SW 1271 (cell line): ENCODE measurements at places on chromosomes 7 and 10.
A peak's percentile ranks its signal among the peaks of the same experiment; 100 is the strongest.

DNA sequence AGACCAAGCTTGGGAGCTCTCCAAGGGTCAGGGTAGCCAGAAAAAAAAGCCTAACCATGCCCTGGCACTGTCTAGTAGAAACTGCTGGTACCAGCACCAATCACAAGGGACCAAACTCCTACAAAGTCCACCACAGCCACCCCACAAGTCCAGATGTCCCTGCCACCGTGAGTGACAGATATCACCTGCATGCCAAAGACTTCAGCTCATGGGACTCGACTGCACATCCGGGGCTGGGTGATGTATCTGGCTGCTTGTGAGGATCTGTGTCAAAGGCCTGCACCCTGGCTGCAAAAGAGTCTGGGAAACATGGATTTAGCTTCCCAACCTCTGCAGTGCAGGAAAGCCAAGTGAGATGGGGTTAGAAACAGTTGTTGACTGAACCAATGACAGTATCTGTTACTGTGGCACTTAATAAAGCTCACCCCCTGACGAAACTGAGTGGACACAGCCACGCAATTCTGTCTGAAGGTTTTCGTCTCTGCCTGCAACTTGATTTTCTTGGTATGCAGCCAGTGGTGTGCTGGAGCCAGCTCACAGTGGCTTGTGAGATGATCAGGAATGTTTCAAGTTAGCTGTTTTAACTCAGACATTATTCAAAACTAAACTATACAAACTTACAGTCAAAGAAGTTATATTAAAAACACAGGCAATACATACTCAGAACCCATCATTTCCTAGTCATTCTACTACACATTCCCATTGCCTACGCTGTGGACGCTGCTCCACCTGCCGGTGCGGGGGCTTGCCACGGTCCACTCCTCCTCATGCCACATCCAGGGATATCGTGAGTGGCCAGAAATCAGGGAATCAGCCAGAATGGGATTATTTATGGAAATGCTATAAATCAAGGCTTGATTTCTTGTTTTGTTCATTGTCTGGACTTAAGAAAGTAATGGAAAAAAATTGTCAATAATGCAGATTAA lies 9.2 kb downstream of the ZNF488 start:
- no peak for DNase-seq

- no peak for DNase-seq
These were observed 2.0 kb downstream of the CYP26C1 start for GRCh38 chr10:93062514-93063143.

DNA sequence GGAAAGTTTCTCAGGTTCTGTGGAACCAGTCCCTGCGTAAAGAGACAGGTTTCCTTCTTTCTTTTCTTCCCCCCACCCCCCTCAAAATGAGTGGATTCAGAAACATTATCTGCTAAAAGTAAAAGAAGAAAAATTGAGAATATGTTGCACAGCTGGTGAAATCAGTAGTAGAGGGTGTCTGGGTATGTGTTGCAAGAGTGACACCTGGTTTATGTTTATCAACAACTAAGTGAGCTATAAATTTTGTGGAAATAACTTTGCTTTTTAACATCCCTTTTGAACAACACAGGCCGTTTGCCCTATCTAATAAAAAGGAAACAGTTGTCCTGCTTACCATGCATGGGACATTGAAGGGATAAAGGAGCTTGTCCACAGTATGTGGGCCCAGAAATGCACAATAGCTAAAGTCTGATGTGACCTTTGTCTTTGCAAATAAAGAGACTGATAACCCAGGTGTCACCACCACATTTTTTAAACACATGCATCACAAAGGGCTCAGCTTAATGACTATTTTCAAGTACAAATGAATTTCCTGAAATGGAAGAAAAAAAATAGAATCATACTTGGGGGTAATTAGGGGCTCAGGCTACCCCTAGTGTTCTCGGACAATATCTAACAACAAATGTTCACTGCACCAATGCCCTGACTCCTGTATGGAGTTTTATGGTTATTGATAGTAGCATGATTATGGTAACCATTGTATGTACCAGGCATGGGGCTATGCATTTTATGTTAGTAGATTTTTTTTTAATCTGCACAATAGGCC lies 221.7 kb upstream of the TCF7L2 start:
- no peak for DNase-seq

GRCh38 chr10:74077416-74077815 lies 73.2 kb downstream of the AP3M1 start:
- DNase-seq: no peak

DNA sequence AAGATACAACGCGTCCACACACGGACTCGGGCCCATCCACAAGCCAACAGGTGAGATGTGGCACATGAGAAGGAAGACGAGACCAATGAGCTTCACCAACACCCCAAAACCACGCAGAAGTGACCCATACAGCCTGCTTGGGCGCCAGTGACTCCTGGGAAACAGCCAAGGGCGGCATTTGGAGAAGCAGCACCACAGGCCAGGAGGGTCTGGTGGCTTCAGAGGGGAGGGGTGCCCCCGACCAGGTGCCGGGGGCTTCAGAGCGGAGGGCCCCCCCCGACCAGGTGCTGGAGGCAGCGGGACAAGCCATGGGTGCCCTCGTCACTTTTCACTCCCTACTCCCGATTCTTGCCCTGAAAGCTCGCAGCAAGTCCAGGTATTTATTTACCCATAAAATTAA lies 140.1 kb downstream of the DIP2C start:
- DNase-seq: no peak

DNA sequence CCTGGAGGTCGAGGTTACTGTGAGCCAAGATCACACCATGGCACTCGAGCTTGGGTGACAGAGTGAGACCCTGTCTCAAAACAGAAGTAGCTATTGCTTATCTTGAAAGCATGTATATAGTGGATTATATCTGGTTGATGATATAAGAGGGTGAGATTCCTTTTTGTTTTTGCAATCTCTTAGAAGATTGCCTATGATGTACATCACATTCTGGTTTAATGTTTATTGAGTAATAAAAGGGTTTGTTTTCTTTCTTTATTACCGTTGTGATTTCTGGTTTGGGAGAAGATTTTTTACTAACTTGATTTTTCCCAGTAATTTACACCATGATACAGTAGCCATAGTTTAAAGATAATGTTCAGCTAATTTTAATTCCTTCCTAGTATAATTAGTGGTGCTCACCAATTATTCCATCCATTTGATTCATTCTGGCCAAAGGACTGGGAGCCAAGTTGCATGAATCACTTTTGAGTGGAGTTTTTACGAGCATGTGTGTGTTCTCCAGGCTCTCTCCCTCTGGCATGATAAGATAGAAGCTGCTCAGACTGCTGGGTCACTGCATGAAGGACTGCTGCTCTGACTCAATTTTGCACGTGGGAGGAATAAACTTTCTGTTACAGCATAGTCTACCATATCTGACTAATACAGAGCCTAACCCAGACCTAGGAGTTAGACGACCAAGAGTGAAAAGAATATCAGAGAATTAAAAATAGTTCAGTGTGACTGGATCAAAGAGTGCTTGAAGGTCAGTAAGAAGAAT lies 13.5 kb upstream of the TSPAN13 start:
- DNase-seq: no peak

- peak; percentile 52 for DNase-seq
These were observed 43.8 kb downstream of the ARL4A start for GRCh38 chr7:12731214-12731656.

DNA sequence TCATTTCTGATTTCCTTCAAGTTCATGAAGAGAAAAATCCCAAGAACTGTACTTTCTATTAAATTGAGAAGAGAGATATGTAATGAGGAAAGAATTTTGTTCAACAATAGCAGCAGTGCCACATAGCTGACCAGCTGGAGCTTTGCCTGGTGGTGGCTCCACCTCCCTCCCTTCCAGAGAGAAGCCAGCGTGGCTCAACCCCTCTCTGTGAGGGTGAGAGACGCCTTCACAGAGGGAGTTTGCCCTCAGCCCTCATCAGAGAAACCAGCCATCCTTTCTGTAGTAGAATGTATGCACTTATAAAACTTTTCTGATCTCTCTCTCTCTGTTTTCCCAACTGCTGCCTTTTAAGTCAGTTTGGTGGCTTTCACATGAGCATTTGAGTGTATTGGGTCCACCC lies 20.5 kb upstream of the COL1A2 start:
- DNase-seq: no peak

DNA sequence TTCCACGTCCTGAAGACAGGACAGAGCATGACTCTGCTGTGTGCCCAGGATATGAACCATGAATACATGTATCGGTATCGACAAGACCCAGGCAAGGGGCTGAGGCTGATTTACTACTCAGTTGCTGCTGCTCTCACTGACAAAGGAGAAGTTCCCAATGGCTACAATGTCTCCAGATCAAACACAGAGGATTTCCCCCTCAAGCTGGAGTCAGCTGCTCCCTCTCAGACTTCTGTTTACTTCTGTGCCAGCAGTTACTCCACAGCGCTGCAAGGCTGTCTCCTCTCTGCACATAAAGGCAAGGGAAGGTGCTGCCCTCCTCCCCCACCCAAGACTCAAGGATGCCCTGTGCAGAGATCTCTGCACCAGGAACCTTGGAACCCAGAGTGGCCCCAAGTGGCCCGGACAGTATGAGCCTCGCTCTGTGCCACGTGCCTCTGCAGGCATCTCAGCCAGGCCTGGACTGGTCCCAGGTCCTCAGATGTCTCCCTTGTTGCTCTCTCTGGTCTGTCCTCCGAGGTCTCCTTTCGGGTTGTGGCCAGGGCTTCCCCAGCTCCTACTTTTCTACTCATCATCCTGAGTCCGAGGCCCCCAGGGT lies 230.3 kb upstream of the PRSS58 start:
- DNase-seq: no peak

DNA sequence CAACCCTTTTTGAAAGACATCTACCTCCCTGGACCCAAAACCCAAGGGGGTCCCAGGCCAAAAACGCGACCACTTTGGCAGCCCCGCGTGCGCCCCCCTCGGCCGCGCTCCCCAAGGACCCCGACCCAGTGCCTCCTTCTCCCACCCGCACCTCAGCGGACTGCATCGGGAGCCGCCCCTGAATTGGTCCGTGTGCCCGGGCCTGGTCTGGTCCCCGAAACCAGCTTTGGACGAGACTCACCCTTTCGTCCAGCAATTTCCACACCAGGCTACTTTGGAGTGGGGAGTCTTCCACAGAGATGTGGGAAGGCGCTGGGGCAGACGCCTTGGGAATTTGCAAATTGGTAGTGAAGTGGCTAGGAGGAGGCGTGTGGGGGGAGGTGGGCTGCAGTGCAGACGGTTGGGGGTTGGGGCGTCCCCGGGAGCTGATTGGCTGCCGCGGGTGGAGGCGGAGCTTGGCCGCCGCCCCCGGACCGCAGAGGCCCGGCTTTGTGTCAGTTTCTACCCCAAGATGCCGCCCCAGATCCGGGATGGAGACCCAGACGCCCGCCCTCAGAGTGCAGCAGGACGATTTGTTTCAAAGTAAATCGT lies 16.9 kb downstream of the TCAF1 start:
- DNase-seq: no peak

DNA sequence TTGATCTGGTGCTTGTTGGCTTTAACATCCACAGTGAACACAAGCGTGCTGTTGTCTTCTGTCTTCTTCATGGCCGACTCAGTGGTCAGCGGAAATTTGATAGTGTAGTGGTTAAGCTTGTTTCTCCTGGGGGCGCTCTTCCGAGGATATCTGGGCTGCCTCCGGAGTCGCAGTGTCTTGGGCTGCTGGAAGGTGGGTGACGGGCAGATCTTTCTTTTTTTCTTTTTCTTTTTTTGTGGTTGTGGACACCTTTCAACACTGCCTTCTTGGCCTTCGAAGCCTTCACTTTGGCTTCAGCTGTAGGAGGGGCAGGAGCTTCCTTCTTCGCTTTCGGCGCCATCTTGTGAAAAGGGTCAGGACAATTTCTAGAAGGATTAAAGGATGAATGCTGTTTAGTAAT lies 23.8 kb upstream of the RPA3 start:
- DNase-seq: no peak

DNA sequence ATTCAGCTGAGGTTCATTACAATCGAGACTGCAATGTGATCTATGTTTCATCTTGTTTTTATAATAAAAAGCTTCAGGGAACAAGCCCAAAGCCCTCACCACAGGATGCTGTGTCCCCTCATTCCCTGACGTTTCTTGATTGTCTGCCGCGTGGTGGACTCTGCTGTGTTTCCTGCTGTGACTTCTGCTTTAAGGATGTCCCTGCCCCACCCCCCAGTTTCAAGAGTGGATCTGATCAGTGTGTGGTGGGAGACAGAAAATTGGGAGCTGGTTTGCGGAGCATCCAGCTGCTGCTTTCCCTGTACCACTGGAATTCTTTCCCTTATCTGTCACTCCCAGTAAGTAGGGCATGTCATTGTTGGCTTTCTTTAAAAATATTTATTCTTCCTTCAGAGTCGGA lies 86.2 kb downstream of the CREM start:
- DNase-seq: no peak

DNA sequence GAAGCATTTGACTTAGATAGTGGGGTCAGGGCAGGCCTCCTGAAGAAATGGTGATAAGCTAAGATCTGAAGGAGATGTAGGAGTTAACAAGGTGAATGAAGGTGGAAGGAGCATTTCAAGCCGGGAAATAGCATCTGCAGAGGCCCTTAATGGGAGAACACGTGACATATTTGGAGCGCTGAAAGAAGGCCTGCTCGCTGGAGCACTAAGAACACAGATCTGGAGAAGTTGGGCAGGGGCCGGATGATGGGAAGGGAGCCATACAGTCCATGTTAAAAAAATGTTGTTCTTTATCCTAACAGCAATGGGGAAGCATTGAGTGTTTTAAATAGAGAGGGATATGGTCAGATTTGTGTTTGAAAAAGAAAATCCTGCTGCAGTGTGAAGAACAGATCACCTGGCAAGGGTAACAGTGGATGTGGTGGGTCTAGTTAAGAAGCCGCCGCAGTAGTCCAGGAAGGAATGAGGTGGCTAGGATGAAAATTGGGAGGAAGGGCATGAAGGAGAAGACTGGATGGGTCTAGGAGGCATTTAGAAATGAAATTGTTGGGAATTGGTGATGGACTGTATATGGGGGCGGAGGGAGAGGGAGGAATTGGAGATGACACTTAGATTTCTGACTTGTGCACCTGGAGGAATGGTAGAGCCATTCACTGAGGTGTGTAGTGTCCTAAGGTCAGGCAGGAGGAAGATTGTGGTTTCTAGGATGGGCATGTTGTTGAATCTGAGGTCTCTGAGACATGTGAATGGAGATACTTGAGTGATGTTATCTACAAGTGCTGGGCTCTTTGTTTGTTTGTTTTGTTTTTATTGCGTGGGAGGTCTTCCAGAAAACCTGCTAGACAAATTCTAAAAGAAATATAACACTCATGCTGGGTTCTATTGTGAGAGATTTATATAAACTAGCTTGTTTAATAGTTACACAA lies 58.4 kb downstream of the MET start:
- DNase-seq: no peak

DNA sequence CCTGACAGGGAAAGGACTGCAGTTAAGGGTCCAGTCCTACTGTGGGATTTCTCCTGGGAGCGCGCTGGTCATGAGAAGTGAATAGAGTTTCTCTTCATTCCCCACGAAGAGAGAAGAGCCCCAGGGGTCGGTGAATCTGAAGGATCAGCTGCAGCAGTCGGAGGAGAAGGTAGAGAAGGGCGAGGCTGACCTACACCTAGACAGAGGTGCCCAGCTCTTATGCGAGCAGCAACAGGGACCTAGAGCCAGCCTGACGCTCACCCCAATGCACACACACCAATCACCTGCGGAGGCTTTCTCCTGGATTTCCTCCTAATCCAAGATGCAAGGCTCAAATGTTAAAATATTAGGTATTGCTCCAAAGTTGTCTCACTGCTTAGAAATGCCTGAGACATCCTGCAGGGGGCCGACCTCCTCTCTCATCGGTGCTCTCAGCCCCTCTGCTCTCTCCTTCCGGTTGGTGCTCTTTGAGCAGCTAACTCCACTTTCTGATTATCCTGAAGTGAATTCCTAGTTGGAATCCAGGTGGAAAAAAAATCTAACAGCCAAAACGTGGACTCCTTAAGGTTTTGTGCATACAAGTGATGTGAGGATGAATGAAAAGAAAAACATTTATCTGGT lies 176.4 kb downstream of the AHR start:
- no peak for DNase-seq
